Adrenal gland (tissue), 19 donors: ENCODE measurements at places on chromosomes 5 and 9. TPM values are rescaled to one million over a fixed set of nuclear protein-coding genes. Genes with fewer than 3 reads are reported as not detected.

The NUDT2 gene
- polyA plus RNA-seq: 29.9 TPM

The NUTM2F gene
- polyA plus RNA-seq: not detected

The OR1J2 gene
- polyA plus RNA-seq: not detected

The ZBED3 gene
- polyA plus RNA-seq: 5.7 TPM

The F2RL1 gene
- polyA plus RNA-seq: 0.95 TPM
